ENCODE measurements at places on chromosomes 11 and 22. TPM values are rescaled to one million over a fixed set of nuclear protein-coding genes. Genes with fewer than 3 reads are reported as not detected.
A peak's percentile ranks its signal among the peaks of the same experiment; 100 is the strongest.

- no peak for DNase-seq
These were observed 430.5 kb upstream of the FAT3 start for GRCh38 chr11:91794146-91794545.

Gene PKNOX2
- 0.52 TPM for total RNA-seq

- DNase-seq = no peak
These were observed 38.2 kb upstream of the PARVG start for GRCh38 chr22:44142421-44143104.

DNA sequence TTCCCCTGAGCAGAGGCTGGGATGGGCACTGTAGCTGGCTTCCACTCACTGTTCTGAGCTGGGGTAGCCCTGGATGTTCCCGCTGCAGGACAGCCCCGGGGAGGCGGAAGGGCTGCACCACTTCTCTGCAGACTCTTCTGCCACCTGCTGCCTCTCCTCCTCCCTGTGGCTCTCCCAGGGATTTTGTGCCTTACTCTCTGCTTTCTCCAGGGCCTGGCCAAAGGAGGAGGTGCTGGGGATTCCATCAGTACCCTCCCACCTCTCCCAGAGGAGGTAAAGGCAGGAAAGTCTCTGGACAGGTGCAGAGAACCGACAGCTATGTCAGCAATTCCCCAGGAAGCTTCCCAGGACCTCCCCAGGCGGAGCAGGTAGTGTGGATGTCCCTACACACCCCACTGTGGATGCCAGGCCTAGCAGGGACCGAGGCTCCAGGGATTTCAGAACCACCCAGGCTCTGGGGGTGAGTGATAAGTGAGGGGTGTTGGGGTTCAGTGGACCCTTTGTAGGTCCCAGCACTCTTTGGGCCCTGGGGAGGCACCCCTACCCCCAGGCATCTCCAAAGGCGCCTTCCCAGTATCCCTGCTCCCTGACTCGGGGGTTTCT is 11.3 kb downstream of the DUSP8 start:
- no peak for DNase-seq

GRCh38 chr22:35708917-35709316 is 8.8 kb upstream of the APOL5 start:
- DNase-seq = no peak

GRCh38 chr11:112318184-112318591 is 57.5 kb upstream of the PLET1 start:
- no peak for DNase-seq

Gene NXPE1
- total RNA-seq = 217 TPM

Gene PTDSS2
- total RNA-seq = 20.6 TPM

- no peak for DNase-seq
These were observed 670 bp downstream of the MYEOV start for GRCh38 chr11:69294571-69295078.

Gene ALX4
- total RNA-seq = not detected

- no peak for DNase-seq
These were observed 102.5 kb downstream of the C11orf58 start for GRCh38 chr11:16840951-16841350.

Gene RIBC2
- 6.7 TPM for total RNA-seq

Gene SSTR3
- total RNA-seq = not detected

GRCh38 chr22:27349456-27349855 is 452.1 kb downstream of the MN1 start:
- no peak for DNase-seq

DNA sequence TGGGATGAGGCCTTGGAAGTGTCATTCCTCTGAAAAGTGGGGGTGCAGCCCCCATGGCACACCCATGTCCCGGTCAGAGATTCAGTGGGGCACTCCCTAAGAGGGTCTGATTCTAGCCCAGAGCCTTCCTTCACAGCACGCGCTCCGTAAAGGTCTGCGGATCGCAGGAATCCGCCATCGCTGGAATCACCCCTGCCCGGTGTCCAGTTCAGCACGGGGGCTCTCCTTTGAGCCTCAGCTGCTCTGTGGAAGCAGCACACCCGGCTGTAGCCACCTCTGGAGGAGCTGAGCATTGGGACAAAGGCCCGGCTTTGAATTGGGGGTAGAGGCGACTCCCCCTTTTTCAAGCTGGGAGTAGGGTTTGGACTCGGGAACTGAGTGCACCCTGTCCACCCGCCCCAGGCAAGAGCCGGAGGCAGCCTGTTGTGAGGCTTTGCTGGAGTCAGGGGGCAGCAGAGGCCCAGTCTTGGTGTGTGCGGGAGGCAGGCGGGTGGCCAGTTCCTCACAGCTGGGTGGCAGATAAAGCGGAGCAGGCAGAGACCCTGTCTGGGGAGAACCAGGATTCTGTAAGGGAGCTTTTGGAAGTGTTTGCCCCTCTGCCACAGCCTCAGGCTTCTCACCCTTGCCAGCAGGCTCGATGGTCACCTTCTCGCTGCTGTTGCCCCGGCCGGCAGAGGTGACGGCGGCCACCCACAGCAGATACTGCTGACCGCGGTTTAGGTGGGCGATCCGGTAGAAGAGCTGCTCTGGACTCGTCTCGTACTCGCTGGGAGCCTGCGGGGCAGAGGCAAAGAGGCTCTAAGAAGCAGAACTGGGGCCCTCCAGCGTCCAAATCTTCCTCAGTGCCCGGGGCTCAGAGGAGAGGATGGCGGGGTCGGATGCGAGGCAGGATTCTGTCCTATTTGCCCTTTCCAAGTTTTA is 115.9 kb downstream of the CEP164 start:
- peak; percentile 27 for DNase-seq

GRCh38 chr11:111452817-111453552 is 59.2 kb downstream of the BTG4 start:
- no peak for DNase-seq

Gene SNX32
- total RNA-seq = 1.6 TPM

Gene KRTAP5-6
- total RNA-seq = not detected

Gene TRIM48
- not detected for total RNA-seq

Gene FOLR3
- not detected for total RNA-seq

- DNase-seq = no peak
These were observed 10.1 kb downstream of the MCM5 start for GRCh38 chr22:35409783-35410662.

GRCh38 chr11:69866648-69867047 is 47.4 kb upstream of the FGF3 start:
- DNase-seq = no peak

- no peak for DNase-seq
These were observed 3.2 kb downstream of the P2RY6 start for GRCh38 chr11:73275381-73275750.

- DNase-seq = no peak
These were observed 17.9 kb downstream of the TTC17 start for GRCh38 chr11:43376594-43376993.

GRCh38 chr22:17786435-17787161 is 12.3 kb upstream of the BID start:
- DNase-seq = no peak

Gene TPBGL
- 0.11 TPM for total RNA-seq

GRCh38 chr11:34641456-34641855 is 20.6 kb downstream of the EHF start:
- DNase-seq = peak; percentile 77

Gene LIF
- 12.5 TPM for total RNA-seq

Gene OR5A1
- not detected for total RNA-seq

Gene EFCAB6
- 0.80 TPM for total RNA-seq

- DNase-seq = no peak
These were observed 55.4 kb downstream of the LIF start for GRCh38 chr22:30191040-30191701.

DNA sequence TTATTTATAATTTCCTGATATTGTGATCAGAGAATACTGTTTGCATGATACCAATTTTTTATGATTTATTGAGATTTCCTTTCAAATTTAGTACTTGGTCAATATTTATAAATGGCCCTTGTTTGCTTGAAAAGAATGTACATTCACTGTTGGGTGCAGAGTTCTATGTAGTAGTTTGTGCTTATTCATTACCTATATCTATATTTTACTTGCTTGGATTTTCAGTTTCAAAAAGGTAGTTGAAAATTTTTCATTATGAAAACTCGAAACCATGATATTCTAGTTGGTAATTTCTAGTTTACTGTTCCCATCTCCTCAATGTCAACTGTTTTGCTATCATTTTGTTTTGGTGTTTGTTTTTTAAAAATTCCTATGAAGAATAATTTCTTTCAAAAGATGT is 155.7 kb downstream of the AASDHPPT start:
- no peak for DNase-seq

DNA sequence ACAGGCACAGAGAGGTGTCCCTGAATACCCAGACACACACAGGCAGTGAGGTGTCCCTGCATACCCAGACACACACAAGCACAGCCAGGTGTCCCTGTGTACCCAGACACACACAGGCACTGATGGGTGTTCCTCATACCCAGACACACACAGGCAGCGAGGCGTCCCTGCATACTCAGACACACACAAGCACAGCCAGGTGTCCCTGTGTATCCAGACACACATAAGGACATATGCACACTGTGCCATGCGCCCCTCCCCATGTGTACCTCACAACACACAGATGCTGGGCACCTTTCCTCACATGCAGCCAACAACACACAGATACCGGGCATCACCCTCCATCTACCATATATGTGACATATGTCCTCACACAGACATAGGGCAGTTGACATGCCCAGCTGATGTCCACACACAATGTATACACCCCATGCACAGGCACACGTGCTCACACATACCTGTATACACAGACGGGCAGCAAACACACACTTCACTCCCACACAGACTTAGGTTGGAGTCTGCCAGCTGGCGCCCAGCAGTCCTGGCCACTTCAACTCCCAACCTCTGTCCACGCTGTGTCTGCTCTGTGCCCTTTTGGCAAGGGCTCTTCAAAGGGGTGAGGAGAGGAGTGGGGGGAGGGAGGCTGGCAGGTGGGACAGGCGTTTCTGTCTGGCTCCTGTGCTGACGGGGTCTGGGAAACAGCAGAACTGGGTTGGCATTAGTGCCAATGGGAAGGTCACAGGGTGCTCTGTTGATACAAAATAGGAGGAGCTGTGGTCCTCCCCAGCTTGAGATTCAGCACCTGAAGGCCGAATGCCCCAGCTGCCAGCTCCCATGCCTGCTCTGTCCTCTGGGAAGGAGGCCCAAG is 69.4 kb upstream of the ALX4 start:
- no peak for DNase-seq

DNA sequence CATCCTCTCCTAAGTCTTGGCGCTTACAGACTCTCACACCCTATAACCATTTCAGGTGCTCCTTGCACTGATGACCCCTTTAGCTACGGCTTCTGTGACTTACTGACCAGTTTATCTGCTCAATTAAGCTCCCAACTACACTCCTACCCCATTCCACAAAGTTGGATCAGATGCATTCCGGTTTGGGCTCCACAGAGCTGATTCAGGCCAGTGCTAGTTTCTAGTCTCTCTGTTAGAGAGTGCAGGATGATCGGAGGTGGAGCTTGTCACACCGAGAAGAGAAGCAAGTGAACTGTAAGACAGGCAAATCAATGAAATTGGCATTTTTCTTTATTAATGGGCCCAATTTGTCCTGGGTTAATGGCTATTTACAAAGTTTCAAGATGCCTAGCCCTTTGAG is 436.8 kb upstream of the CADM1 start:
- no peak for DNase-seq

DNA sequence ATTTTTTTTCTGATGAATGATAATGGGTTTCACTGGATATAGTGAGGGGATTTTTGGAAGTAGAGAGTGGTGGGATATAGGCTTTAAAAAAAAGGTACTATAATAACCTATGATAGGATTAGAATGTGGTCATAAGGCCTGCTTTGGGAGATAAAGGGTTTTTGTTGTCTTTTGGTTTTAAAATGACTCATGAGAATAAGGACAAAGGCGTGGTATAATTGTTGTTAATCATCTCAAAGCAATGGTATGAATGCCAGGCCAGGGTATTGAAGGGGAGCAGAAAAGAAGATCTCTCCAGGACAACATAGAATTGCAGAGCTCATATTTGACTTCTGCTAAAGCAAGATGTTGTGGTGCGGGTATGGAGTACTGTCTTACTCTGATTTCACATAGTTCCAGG is 579.4 kb downstream of the JRKL start:
- DNase-seq = no peak

Gene ART1
- not detected for total RNA-seq

DNA sequence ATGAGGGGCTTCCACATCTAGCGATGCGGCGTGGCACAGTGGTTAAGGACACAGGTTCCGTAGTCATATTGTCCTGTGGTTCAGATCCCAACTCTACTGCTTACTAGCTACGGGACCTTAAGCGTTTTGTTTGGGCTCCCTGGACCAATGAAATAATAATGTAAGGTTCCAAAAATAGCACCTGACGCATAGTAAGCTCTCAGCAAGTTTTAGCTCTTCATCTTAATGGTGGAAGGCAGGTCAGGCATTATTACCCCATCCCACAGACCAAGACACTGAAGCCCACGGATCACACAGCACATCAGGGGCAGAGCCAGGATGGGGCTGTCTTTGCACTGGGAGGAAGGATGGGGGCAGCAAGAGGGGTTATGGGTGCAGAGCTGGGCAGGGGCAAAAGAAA is 13.0 kb downstream of the DNAJB13 start:
- DNase-seq = no peak

DNA sequence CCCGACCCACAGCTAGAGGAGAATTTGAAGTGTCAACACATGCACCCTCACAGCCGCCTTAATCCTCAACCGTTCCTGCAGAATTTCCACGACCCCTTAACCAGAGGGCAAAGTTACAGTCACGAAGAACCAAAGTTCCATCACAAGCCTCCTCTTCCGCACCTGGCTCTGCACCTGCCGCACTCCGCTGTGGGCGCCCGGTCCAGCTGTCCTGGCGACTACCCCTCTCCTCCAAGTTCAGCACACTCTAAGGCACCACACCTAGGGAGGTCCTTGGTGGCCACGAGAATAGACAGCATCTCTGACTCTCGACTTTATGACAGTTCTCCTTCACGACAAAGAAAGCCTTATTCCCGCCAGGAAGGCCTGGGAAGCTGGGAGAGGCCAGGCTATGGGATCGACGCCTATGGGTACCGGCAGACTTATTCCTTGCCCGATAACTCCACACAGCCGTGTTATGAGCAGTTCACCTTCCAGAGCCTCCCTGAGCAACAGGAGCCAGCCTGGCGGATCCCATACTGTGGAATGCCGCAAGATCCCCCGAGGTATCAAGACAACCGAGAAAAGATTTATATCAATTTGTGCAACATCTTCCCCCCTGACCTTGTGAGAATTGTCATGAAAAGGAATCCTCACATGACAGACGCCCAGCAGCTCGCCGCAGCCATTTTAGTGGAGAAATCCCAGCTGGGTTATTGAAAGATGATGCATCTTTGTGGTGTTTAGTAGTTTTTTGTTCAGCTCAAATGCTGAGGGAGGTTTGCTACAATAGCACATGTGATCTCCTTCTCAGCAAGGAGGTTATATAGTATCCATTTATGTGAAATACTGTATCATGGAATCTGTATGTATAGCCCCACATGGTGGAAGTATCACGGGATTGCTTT is 72.1 kb downstream of the ZC3H12C start:
- DNase-seq = no peak
